ENCODE measurements at places on chromosomes 6 and 20.

DNA sequence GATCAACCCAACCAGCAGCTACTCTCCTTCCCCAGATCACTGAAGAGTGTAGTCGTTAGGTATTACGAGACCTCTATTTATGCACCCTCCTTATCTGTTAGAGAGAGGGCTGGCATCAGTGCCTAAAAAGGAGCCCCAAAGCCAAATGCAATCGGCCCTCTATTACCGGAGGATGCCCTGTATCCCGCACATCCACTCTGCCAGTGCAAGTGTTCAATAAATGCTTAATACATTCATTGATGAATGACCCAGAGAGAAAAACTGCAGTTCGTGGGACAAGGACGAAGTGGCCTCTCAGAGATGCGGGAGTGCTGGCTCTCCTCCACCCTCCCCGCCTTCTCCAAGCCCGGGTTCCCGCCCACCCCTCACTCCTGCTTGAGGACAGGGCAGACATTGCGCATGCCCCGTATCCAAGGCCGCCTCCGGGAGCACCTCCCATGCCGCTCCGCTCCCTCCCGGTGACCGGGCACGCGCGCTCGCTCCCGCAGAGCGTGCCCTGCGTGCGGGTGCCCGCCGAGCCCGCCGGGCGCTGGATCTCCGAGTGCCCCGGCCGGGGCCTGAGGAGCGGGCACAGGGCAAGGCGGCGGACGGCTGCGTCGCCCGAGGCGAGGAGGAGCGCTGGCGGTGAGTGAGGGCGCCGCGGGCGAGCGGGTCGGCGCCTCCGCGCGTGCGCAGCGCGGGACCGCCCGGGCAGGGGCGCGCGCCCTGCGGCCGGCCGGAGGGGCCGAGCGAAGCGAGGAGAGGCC is 27.2 kb upstream of the BTBD3 start:
- peak overlapping the region; percentile 74 for H3K4me3 ChIP-seq
- H3K4me1 ChIP-seq: peaks cover 23% of the 10 kb centered on the region
- no peaks in the 10 kb centered on the region for H3K36me3 ChIP-seq
- peaks cover 29% of the 10 kb centered on the region for H3K27me3 ChIP-seq
- DNase-seq: peak; percentile 66
- peak overlapping the region; percentile 21 for H3K27ac ChIP-seq

DNA sequence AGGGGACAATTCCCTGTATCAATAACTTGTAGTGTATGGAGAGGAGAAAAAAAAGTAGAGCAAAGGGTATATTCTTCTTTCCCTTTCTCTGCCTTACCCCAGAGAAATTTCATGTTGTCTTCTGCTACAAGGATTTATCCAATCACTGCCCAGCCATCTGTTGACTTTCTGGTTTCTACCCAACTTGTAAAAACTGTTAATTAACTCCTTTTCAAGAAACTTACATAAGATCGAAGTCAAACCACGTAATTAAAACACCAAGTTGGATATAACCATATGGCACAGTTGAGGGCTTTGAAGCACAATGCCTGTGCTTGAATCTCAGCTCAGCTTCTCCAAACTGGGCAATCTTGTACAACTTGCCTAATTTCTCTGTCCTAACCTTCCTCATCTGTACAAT is 99.5 kb downstream of the MAN1A1 start:
- peaks cover 2% of the 10 kb centered on the region for H3K4me1 ChIP-seq
- no peaks in the 10 kb centered on the region for H3K27me3 ChIP-seq
- H3K27ac ChIP-seq: no peak overlapping the region
- H3K4me3 ChIP-seq: no peak overlapping the region

DNA sequence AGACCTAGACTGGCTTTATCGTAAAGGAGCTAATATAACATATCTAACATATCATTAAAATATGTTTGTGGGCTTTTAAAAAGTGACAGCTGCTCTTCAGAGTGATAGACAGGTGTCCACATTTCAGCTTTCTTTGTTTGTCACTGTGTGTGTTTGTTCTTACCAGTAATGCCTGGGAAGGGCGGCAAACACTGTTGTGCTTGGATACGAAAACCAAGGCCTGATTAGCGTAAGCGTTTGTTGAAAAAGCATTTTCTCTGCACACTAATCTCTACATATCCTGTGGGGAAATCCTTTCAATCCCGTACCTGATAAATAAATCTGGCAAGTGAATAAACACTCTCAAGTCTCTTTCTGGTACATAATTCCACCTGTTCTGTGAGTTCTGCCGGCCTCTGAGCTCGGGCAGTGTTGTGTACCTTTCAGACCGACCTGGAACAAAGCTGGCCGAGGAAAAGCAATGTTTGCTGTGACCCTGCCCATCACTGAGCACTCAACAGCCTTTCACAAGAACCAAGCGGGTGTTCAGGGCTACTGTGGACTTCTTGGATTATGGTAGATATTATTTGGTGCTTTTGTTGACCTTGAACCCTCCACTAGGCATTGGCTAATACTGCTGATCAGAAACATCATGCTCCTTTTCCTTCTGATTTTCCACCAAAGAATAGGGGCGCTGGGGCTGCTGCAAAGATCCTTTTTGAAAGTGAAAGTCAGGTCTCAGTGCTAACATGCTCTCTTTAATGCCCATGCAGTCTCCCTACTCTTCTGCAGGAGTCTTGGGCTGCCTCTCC is 100.4 kb downstream of the CD83 start:
- H3K36me3 ChIP-seq: no peaks in the 10 kb centered on the region
- H3K4me1 ChIP-seq: peaks cover 6% of the 10 kb centered on the region
- H3K4me3 ChIP-seq: no peak overlapping the region
- no peak for DNase-seq
- no peak overlapping the region for H3K27ac ChIP-seq

DNA sequence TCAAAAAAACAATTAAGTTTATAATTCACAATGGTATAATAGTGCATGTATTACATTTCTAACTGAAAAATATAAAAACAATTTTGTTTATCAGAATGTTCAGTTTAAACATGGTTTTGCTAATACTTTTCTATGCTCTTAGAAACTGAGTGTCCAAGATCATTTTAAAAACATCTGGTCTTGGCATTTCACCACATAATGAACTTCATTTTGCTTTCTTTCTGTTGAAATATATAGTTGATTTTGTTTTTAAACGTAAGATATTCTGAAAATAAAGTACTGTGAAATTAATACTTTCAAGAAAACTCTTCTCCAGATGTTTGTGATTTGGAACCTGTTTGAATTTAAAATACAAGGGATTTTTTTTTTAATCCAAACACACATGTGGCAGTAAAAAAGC is 264.4 kb downstream of the COL12A1 start:
- no peaks in the 10 kb centered on the region for H3K36me3 ChIP-seq
- no peaks in the 10 kb centered on the region for H3K4me1 ChIP-seq
- no peaks in the 10 kb centered on the region for H3K27me3 ChIP-seq

- H3K36me3 ChIP-seq: peaks cover 13% of the 10 kb centered on the region
- no peak overlapping the region for H3K27ac ChIP-seq
- no peak for DNase-seq
- peaks cover 35% of the 10 kb centered on the region for H3K4me1 ChIP-seq
- no peak overlapping the region for H3K4me3 ChIP-seq
Observed at GRCh38 chr6:28585335-28585734, 59.7 kb downstream of the GPX5 start.

GRCh38 chr20:25042531-25043498 is 15.1 kb downstream of the ACSS1 start:
- H3K36me3 ChIP-seq: peaks cover 27% of the 10 kb centered on the region
- no peaks in the 10 kb centered on the region for H3K27me3 ChIP-seq
- peak; percentile 76 for DNase-seq
- peak overlapping the region; percentile 88 for H3K27ac ChIP-seq
- peaks cover 54% of the 10 kb centered on the region for H3K4me1 ChIP-seq

DNA sequence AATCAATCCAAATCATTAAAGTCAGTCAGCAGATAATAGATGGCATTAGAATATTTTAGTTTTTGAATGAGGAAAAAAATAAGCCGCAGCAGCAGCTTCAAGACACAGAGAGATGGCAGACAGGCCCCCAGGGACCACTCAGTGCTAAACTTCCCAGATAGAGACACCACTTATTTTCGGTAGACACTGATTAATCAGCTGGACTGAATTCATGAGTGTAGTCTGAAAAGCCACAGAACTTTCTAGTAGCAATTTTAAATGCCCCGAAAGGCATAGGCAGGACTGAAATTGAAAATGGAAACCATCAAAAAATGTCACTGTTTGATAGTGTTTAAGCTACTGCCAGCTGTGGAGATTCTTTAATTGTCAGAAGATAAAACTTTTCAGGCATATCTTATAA is 3.1 kb upstream of the CLDN20 start:
- no peak overlapping the region for H3K27ac ChIP-seq
- peaks cover 26% of the 10 kb centered on the region for H3K36me3 ChIP-seq
- no peaks in the 10 kb centered on the region for H3K4me1 ChIP-seq
- no peaks in the 10 kb centered on the region for H3K27me3 ChIP-seq

DNA sequence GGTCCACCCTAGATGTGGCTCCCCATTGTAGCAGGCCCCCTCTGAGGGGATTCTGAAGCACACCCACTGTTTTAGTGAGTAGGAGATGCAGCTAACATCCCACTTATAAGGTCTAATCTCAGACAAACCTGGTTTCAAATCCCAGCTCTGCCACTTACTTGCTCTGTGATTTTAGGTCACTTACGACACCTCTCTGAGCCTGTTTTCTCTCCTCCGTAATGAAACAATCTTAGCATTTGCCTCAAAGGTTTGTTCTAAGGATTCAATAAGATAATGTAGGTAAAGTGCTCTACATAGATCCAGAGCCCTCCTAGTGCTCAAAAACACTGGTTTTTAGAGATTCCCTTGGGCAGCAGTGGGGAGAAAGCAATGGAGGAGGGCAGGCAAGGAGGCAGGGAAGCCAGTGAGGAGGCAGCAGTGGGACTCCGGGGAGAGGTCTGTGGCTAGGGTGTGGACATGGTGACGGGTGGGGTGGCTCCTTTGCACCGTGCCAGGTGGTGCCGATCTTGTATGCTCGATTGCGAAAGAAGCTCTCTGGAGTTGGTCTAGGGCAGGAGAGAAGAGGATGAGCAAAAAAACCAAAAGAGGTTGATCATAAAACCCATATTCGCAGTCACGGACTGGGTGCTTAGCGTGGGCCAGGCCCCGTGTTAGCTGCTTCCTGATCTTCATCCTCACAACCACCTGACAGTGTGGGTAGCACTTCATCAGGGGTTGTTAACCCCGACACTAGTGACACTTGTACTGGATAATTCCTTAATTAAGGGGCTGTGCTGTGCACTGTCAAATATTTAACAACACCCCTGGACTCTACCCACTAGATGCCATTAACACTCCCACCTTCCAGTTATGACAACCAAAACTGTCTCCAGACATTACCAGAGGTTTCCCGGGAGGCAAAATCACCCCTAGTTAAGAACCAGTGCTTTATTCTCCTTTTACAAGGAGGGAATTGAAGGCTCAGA is 16.8 kb upstream of the PTGIS start:
- no peak overlapping the region for H3K27ac ChIP-seq
- no peak for DNase-seq
- no peak overlapping the region for H3K4me3 ChIP-seq
- peaks cover 27% of the 10 kb centered on the region for H3K4me1 ChIP-seq

GRCh38 chr6:73491377-73491776 is 29.5 kb downstream of the EEF1A1 start:
- no peaks in the 10 kb centered on the region for H3K27me3 ChIP-seq
- DNase-seq: no peak
- H3K4me3 ChIP-seq: no peak overlapping the region

- H3K27me3 ChIP-seq: peaks cover 92% of the 10 kb centered on the region
- H3K4me3 ChIP-seq: peak overlapping the region; percentile 72
- peaks cover 43% of the 10 kb centered on the region for H3K36me3 ChIP-seq
- peaks cover 53% of the 10 kb centered on the region for H3K4me1 ChIP-seq
- no peak for DNase-seq
Observed at GRCh38 chr6:10413262-10413849, 1.5 kb downstream of the TFAP2A start.

GRCh38 chr6:170013815-170014214 is 262.4 kb downstream of the ERMARD start:
- H3K27me3 ChIP-seq: peaks cover 68% of the 10 kb centered on the region
- no peaks in the 10 kb centered on the region for H3K4me1 ChIP-seq
- DNase-seq: no peak

DNA sequence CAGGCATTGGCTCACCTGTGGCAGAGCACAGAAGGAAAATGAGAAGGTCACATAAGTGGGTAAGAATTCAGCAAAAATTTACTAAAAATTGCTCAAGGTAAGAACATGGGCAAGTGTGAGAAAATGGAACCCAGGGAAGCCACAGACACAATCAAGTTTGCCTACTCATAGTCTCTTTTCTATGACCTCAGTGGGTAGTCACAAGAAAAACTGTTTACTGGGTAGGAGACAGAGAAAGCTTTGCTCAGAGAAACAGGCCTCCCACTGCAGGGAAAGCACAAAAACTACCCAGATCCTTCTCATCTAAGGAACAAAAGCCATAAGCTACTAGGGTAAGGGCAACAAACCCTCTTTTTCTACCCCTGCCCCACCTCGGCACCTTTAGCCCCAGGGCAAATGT is 35.2 kb downstream of the FAM184A start:
- peaks cover 9% of the 10 kb centered on the region for H3K4me1 ChIP-seq
- no peaks in the 10 kb centered on the region for H3K36me3 ChIP-seq
- no peak overlapping the region for H3K27ac ChIP-seq
- no peak for DNase-seq
- H3K27me3 ChIP-seq: no peaks in the 10 kb centered on the region

GRCh38 chr6:121435444-121436069 is at the start of gene GJA1:
TSS of gene GJA1 (plus strand) at chr6:121435646. CDS start at chr6:121446848, 11,202 bp downstream.
- DNase-seq: no peak
- peak within 1 kb of the TSS; percentile 83 for H3K4me3 ChIP-seq
- H3K4me1 ChIP-seq: peaks cover 23% of the 10 kb centered on the region
- H3K27ac ChIP-seq: no peak within 1 kb of the TSS
- H3K36me3 ChIP-seq: peaks cover 3% of the 10 kb centered on the region
- H3K27me3 ChIP-seq: peaks cover 39% of the 10 kb centered on the region

DNA sequence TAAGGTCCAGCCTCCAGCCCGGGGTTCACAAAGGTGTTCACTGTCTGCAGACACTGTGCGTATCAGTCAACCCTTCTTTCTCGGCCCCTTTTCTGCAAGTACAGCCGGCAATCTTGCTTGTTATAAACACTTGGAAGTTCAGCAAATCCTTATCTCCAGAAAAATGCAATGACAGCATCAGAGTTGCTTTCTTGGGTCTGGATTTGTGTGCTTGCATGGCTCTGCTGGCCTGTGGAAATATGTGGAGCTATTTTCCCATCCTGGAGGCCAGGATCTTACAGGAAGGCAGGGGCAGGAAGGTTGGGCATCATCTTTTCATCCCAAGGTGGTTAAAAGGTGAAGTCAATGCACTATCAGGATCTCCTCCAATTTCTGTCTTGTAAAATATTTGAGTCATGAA is 100.3 kb downstream of the SMOC2 start:
- H3K36me3 ChIP-seq: no peaks in the 10 kb centered on the region
- no peaks in the 10 kb centered on the region for H3K4me1 ChIP-seq
- no peak overlapping the region for H3K27ac ChIP-seq

- H3K4me3 ChIP-seq: no peak overlapping the region
- H3K36me3 ChIP-seq: no peaks in the 10 kb centered on the region
- H3K27ac ChIP-seq: no peak overlapping the region
- no peaks in the 10 kb centered on the region for H3K4me1 ChIP-seq
Observed at GRCh38 chr6:105226598-105227294, 46.9 kb upstream of the POPDC3 start.

- no peak overlapping the region for H3K4me3 ChIP-seq
- no peaks in the 10 kb centered on the region for H3K36me3 ChIP-seq
- no peak for DNase-seq
- H3K27ac ChIP-seq: no peak overlapping the region
- no peaks in the 10 kb centered on the region for H3K4me1 ChIP-seq
- H3K27me3 ChIP-seq: peaks cover 9% of the 10 kb centered on the region
Observed at GRCh38 chr6:159259441-159260125, 90.4 kb downstream of the FNDC1 start.

- peaks cover 4% of the 10 kb centered on the region for H3K27me3 ChIP-seq
- H3K27ac ChIP-seq: no peak overlapping the region
- peaks cover 31% of the 10 kb centered on the region for H3K4me1 ChIP-seq
- DNase-seq: no peak
Observed at GRCh38 chr20:62305149-62305764, 2.5 kb downstream of the ADRM1 start.

- no peak for DNase-seq
- no peaks in the 10 kb centered on the region for H3K27me3 ChIP-seq
- H3K4me1 ChIP-seq: no peaks in the 10 kb centered on the region
- no peak overlapping the region for H3K4me3 ChIP-seq
Observed at GRCh38 chr6:47932575-47932974, 150.7 kb downstream of the OPN5 start.

Measured in activated naive CD4-positive, alpha-beta T cell treated with anti-CD3 and anti-CD28 coated beads, Interleukin-2, amount 10 ng/mL, durations not matched to agents 7 days and 5 days (primary cell).